ENCODE measurements at places on chromosomes 16 and 17.

- DNase-seq = no peak
These were observed 10.4 kb downstream of the METTL22 start for GRCh38 chr16:8631818-8632465.

DNA sequence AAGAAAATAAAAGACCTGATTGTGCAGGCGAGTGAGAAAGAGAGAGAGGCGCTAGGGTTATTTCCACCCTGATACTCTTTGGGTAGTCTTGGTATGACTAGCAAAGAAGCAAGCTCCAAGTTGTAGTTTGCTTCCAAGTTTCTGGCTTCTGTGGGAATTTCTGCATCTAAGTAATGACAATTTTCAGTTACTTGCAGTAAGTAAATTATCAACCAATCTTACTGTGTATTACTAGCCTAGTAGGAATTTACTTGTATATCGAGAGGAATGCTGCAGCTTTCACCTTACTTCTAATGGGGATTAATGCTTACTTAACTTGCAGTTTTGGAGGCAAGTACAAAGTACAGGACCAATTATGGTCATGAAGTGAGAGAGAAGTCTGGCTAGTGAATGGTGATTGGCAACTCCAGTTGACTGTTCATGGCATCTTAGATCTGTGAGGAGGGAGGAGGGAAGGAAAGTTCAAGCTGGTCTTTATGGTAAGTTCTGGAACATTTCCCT is 31.9 kb downstream of the TENT4B start:
- peak; percentile 14 for DNase-seq

GRCh38 chr17:50858486-50859225 is 7.5 kb downstream of the TOB1 start:
- no peak for DNase-seq

- no peak for DNase-seq
These were observed 36.1 kb downstream of the GINS2 start for GRCh38 chr16:85652431-85653221.
